ENCODE measurements at places on chromosomes 3 and 15.

DNA sequence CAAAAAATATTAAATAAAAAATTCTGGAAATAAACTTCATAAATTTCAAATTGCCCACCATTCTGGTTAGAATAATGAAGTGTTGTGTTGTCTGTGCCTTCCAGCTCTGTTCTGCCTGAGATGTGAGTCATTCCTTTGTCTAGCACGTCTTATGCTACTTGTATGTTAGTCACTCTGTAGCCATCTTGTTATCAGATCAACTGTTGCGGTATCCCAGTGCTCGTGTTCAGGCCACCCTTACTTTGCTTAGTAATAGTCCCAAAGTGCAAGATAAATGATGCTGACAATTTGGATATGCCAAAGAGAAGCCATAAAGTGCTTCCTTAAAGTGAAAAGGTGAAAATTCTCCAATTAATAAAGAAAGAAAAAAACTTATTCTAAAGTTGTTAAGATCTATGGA lies 527.5 kb downstream of the NAALADL2 start:
- no peak for DNase-seq

DNA sequence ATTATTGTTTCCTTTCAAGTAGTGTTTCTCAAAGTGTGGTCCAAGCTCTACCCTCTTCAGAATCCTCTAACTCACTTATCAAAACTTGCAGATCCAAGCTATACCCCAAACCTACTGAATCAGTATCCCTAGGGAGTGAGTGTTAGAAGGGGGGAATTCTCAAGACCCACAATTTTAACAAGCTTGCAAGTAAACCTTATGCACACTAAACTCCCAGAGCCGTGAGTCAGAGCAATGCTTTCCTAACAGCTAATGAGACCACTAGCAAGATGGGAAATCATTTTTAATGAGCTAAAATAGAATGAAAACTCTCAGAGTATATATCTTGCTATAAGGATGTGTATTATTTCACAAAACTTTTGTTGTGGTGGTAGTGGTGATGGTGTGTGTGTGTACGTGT lies 41.1 kb upstream of the SRGAP3 start:
- no peak for DNase-seq

DNA sequence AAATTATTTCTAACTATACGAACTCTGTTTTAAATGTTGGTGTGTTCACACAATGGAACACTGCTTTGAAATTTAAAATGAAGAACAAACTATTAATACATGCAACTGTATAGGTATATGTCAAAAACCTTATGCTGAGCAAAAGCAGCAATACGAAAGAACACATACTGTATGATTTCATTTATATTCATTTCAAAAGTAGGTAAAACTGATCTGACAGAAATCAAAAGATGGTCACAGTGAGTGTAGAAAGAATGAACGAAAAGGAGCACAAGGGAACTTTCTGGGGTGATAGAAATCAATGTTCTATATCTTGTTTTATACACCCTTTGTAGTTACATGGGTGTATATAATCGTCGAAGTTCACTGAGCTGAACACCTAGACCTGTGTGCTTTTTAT lies 12.6 kb downstream of the ATP8B4 start:
- DNase-seq = no peak

DNA sequence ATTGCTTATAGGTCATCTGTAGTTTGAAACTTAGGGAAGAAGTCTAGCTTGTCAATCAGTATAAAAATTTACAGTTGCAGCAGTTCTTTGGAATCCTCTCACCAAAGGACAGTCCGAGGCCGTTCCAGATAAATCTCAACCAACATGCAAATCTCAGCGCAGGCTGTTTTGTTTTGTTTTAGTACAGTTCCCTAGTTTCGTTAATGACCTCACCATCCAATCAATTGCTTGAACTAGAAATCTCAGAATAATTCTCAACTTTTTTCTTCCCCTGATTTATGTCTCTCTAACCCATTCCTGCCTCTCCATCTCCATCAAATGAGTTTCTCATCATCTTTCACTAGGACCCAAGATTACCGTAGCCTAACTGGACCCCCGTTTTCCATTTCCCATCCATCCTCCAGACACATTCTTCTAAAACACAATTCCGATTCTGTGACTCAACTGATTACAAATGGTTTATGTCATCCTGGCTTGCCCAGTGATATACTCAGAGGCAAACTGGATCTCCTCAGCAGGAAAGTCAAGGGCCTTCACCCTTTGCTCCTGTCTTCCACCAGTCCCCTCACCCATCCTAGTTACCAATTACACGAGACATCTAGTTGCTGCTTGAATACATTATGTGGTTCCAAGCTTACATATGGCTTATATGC lies 1.3 kb downstream of the SMCO1 start:
- DNase-seq = no peak

GRCh38 chr3:107221856-107222255 lies 155.4 kb upstream of the CCDC54 start:
- DNase-seq = no peak

DNA sequence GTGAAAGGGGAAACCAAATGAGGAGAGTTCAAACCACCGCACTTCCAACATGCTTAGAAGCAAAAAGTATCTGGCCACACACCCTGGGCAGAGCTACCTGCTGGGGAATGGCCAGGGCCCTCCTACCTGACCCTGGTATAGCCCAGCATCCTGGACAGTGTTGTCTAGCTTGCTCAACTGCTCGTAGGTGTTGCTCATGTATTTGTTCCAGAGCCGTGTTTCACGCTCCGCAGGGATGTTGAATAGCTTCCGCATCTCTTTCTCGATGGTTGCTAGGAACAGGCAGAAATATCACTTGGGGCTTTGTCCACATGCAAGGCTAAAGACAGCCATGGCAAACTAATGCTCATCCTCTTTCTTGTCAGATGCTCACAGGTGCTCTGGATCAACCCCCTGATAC lies 15.1 kb downstream of the USP4 start:
- no peak for DNase-seq

GRCh38 chr15:38609097-38609738 lies 44.6 kb upstream of the RASGRP1 start:
- DNase-seq = no peak

DNA sequence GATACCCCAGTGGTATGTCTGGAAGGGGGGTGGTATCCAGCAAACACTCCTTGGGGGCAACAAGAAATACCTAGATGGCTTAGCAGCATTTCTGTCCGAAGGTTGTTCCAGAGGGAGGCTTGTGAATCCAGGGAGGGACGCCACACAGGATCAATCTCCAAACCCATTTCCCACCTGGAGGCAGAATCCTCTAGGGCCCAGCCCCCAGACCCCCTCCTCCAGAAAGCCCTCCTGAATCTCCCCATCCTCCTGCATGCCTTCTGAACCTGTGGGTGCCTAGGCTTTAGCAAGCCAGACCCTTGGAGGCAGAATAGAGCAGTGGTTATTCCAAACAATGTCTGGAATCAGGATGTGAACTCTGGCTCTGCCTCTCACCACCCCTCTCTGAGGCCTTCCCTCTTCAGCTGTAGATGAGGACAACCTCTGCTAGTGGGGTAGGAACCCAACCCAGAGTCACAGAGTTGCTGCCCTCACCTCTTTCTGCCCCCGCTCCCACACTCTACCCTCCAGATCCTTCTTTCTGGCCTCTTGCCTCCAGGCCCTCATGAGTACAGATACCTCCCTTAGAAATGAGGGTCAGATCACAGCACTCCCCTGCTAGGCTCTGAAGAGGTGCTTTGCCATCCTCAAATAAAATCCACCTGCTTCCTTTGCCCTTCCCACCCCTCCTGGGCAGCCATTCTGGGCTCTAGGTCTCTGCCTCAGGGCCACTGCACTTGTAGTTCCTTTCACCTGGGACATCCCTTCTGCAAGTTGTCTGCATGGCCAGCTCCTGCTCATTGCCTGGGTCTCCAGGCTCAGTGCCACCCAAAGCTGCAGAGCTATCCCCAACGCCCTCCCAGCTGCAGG lies 8.1 kb downstream of the CISH start:
- no peak for DNase-seq

- DNase-seq = no peak
Observed at GRCh38 chr3:65713016-65713415, 325.7 kb downstream of the MAGI1 start.

DNA sequence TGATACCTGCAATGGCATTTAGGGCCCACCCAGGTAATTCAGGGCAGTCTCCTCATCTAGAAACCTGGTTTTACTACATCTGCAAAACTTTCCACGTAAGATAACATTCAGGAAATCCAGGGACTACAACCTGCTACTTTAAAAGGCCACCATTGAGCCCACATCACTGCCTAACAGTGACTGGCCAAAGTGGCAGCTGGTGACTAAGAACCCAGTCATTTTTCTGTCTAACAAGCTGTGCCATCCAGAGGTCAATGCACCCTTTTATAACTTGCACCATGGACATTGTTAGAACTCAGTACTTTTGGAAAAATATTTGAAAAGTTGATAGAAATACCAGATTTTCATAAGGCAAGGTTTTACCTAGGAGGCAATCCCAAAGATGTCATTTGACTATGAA lies 492.4 kb downstream of the OTOL1 start:
- DNase-seq = no peak

DNA sequence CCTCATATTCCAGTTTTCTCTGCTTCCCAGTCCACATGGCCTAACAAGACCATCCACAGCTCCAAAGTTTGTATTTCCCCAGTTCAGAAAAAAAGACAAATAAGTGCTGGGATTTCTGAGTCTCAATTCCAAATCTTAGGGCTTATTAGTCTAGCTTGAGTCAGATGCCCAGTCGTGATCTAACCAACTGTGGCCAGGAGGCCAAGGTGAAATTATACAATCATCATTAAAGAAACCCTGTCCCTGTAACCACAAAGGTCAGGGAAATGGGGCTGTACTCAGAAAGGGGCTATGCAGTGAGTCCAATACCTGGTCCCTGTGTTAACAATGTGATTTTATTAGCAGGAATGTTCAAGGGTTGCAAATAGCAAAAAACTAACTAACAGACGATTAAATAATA lies 40.5 kb upstream of the MITF start:
- DNase-seq = no peak

DNA sequence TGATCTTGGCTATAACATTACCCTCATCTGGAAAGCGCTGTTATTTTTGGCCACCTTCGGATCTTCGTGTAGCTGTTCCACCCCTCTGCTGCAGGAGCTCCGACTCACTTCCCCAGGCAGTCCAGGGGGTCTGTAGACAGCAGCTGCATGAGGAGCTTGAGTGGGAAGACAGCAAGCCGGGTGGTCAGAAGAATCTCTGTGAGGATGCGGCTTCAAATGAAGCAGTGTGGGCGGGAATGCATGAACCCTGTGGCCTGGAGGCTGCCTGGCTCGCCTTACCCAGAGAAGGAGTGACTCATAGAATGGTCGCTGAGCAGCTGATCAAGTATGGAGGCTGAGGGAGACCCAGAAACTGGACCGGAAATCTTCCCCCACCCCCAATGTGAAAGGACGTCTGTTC lies 45.2 kb upstream of the NR2F2 start:
- no peak for DNase-seq

DNA sequence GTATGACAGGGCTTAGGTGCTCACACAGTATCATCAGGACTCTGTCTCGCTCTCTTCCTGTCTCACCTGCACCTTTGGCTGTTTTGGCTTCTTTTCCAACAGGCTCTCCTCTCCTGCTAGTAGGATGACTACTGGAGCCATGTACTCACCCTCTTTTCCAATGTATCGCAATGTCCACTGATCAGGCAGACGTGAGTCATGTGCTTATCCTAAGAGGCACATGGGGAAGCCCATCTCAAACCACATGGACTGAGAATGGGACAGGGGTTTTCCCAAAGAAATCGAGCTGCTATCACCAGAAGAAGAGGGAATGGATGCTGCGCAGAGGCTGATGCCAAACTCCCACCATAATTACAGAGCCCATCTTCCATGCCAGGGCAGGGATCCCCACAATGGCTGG lies 180.6 kb downstream of the IL5RA start:
- DNase-seq = no peak

GRCh38 chr3:119898478-119899191 lies 116.7 kb downstream of the NR1I2 start:
- DNase-seq = no peak

- DNase-seq = peak; percentile 17
Observed at GRCh38 chr3:5226783-5227182, 39.3 kb downstream of the EDEM1 start.

DNA sequence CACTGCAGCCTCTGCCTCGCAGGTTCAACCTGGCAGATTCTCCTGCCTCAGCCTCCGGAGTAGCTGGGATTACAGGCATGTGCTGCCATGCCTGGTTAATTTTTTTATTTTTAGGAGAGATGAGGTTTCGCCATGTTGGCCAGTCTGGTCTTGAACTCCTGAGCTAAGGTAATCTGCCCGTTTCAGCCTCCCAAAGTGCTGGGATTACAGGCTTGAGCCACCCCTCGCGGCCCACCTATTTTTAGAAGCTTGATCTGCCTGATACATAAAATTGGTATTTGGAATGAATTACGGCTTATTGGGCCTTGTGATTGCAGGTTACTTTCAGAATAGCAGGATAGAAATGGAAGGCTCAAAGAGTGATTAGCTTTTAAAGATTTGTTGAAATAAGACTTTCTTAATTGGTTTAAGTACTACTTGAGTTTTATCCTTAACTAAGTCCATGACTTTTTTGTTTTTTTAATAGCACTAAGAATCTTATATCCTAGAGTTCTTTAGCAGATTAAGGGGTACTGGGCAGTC lies 25.0 kb downstream of the GMPS start:
- no peak for DNase-seq

DNA sequence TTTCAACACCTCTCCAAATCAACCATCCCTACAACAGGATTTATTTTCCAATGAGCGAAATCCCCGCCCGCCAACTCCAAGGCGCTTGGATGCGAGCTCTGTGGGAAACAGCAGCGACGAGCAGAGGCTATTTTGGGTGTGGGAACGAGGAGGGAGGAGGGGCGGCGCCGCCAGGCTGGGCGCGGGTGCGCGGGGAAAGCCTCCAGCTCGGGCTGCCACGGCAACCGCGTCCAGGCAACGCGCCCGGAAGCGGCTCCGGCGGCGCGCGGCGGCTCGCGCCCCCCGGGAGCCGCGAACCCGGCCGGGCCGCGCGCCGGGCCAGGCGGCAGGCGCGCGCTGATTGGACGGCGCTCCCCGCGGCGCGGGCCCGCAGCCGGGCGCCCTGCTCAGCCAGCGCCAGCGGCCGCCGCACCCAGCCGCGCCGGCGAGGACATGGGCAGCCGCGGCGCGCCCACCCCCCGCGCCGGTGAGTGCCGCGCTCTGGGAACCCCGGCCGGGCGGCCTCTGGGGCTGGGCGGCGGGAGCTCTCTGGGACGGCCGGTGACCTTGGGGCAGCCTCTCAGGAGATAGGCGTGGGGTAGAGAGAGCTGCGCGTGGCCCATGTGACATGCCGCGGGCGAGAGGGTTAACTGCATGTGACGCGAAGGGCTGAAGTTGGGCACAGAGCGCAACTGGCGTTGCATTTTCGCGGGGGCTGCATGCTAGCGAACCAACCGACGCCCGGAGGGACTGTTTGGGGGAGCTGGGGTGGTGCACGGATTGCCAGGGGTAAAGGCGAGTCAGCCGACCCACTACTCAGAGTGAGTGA lies at the start of gene FAM81A:
FAM81A (plus strand) TSS at position 370 of the 808 bp plus-strand sequence. CDS start 20,441 bp downstream, outside the sequence.
- peak; percentile 89 for DNase-seq

- no peak for DNase-seq
Observed at GRCh38 chr3:67531181-67532101, 123.0 kb downstream of the SUCLG2 start.

DNA sequence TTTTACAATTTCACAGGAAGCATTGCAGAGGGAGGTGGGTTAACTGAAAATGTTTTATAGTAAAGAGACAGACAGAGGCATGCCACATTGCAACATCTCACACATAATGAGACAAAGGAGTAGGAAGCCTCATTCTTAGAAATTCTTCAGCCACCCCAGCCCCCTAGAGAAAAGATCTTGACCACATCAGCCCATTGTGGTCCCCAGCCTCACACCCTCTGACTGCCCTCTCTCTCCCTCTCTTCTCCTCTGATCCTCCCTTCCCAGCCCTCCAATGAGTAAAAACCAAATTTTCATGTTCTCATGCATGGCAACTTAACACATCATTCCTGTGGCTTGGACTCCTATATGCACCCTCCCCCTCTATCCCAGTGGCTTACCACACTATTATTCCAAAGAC lies 174.1 kb downstream of the UACA start:
- no peak for DNase-seq

Measured in NCI-H1105 treated with DMSO at 0.1 percent for 48 hours (cell line).